ENCODE measurements at places on chromosomes 2 and 18. TPM values are rescaled to one million over a fixed set of nuclear protein-coding genes. Genes with fewer than 3 reads are reported as not detected.

Gene TMEM247
- not detected for total RNA-seq

Gene UCN
- total RNA-seq: 0.46 TPM

Gene PARD3B
- total RNA-seq: 5.8 TPM

Gene SERPINB13
- total RNA-seq: not detected

Gene COL3A1
- 46.7 TPM for total RNA-seq

Gene BOLA3
- total RNA-seq: 55.9 TPM

Gene NR4A2
- total RNA-seq: under 0.01 TPM

Gene PLCD4
- total RNA-seq: 0.97 TPM

Gene LYPD1
- 19.5 TPM for total RNA-seq

Gene TRIM43
- total RNA-seq: not detected

Gene CCDC85A
- 20.5 TPM for total RNA-seq

Gene GATA6
- total RNA-seq: 8.1 TPM

Gene CCT7
- 547 TPM for total RNA-seq

Gene FTCDNL1
- under 0.01 TPM for total RNA-seq

Gene CFC1
- not detected for total RNA-seq

Gene UBR3
- total RNA-seq: 33.7 TPM

Gene HIBCH
- 25.7 TPM for total RNA-seq

Gene ASB18
- total RNA-seq: not detected

Gene ICOS
- total RNA-seq: not detected

Gene COL4A3
- total RNA-seq: not detected

Gene ALKAL2
- not detected for total RNA-seq

Gene PSMA8
- not detected for total RNA-seq
